Activated CD8-positive, alpha-beta T cell treated with anti-CD3 and anti-CD28 coated beads for 36 hours (primary cell): ENCODE measurements at places on chromosomes 4 and X. TPM values are rescaled to one million over a fixed set of nuclear protein-coding genes. Genes with fewer than 3 reads are reported as not detected.

DNA sequence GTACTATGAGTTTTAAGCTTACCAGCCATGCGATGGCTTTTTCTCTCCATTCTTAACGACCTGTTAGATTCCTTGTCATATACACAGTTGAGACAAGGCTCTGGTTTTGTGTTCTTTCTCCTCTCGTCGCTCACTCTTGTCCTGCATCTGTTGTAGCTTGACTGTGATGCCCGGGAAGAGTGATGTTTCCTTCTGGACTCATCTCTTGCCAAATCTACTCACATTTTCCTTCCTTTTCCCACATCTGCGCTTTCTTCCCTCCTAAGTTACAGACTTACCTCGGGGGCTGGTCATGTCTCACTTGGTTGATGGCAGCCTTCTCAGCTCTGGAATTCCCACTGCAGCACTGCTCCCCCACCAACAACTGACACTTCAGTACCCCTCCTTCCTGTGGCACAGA lies 4.8 kb upstream of the MAP7D3 start:
- DNase-seq: no peak

- no peak for DNase-seq
Measured at GRCh38 chr4:103853627-103854026, 133.8 kb upstream of the TACR3 start.

DNA sequence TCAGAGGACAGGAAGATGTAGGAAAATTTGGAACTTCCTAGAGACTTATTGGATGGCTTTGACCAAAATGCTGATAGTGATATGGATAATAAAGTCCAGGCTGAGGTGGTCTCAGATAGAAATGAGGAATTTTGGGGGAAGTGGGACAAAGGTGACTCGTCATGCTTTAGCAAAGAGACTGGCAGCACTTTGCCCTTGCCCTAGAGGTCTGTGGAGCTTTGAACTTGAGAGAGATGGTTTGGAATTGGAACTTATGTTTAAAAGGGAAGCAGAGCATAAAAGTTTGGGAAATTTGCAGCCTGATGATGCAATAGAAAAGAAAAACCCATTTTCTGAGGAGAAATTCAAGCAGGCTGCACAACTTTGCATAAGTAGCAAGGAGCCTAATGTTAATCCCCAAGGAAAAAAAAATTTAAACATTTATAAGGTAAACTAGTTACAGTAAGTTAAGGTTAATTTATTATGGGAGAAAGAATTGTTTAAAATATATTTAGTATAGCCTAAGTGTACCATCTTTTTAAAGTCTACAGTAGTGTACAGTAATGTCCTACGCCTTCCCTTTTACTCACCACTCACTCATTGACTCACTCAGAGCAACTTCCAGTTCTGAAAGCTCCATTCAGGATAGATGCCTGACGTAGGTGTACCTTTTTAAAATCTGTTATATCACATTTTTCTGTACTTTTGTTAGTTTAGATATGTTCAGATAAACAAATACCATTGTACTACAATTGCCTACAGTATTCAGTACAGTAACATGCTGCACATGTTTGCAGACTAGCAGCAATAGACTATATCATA lies 101.2 kb downstream of the FAM13A start:
- no peak for DNase-seq

DNA sequence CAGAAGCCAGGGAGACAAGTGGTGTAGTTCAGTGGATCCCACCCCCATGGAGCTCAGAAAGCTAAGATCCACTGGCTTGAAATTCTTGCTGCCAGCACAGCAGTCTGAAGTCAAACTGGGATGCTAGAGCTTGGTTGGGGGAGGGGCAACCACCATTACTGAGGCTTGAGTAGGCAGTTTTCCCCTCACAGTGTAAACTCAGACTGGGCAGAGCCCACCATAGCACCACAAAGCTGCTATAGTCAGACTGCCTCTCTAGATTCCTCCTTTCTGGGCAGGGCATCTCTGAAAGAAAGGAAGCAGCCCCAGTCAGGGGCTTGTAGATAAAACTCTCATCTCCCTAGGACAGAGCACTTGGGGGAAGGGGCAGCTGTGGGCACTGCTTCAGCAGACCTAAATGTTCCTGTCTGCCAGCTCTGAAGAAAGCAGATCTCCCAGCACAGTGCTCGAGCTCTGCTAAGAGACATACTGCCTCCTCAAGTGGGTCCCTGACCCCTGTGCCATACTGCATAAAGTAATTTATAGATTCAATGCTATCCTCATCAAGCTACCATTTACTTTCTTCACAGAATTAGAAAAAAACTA lies 163.2 kb downstream of the HHIP start:
- DNase-seq: no peak

- no peak for DNase-seq
Measured at GRCh38 chr4:71074452-71075299, 81.2 kb downstream of the DCK start.

DNA sequence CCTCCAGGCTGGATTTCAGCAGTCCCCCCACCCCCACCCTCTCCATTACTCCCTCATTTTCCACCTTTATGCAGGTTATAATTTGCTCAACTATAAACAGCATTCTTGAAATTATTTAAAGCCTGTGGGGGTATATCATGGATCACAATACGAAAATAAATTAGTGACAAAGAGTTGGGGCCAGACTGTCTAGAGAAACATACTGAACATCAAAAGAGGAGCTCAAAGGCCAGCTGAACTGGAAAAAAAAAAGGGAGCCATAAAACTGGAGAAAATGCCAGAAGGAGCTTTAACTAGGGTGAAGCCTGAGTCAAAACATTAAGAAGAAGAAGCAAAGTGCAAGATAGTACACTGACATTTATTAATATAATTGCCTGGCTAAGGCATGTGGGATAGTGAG lies 137.8 kb downstream of the ANTXR2 start:
- no peak for DNase-seq

DNA sequence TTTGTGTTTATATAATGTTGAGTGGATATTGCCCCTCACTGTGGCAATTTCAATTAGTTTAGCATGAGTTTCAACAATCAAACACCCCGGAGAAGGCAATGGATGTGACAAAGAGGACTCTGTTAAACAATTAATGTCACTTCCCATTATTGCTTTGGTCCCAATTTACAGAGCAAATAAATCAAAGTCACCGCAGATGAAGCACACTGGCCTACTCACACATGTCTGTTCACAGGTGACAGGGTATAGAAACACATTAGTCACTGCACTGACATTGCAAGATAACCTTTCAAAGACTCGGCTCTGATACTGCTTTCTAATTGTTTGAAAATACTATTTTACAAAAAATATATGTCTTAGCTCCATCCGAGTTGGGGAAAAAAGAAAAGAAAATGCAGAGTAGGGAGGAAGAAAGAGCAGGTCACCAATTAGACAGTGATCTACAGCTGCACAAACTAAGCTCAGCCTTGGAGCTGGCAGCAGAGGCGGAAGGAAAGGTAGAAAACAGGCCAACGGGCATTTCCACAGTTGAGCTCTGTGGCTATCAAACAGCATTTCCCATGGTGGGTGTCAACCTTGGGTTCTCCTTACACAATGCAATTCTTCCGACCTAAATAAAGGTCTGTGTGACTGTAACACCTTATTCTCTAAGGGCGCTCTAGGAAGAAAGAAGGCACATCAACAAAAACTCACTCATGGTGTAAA lies 53.9 kb downstream of the PPARGC1A start:
- DNase-seq: no peak

- DNase-seq: no peak
Measured at GRCh38 chr4:1487106-1487505, 80.9 kb upstream of the NKX1-1 start.

Gene OGT
- 358 TPM for total RNA-seq

Gene PDK3
- 50.8 TPM for total RNA-seq

Gene SSX2
- not detected for total RNA-seq

Gene KIF4A
- total RNA-seq: 22.3 TPM

Gene CLDN22
- total RNA-seq: not detected

Gene HUWE1
- 384 TPM for total RNA-seq

Gene CT45A10
- total RNA-seq: not detected
